ENCODE measurements at places on chromosomes 1 and 21.
A peak's percentile ranks its signal among the peaks of the same experiment; 100 is the strongest.

- no peak for DNase-seq
Measured at GRCh38 chr1:14726606-14727005, 128.1 kb downstream of the KAZN start.

- DNase-seq: peak; percentile 3
Measured at GRCh38 chr1:195715652-195716051, 892.6 kb downstream of the KCNT2 start.

GRCh38 chr1:182962554-182963115 lies 9.7 kb upstream of the SHCBP1L start:
- DNase-seq: peak; percentile 89

- no peak for DNase-seq
Measured at GRCh38 chr1:168419736-168420135, 124.1 kb downstream of the XCL2 start.

DNA sequence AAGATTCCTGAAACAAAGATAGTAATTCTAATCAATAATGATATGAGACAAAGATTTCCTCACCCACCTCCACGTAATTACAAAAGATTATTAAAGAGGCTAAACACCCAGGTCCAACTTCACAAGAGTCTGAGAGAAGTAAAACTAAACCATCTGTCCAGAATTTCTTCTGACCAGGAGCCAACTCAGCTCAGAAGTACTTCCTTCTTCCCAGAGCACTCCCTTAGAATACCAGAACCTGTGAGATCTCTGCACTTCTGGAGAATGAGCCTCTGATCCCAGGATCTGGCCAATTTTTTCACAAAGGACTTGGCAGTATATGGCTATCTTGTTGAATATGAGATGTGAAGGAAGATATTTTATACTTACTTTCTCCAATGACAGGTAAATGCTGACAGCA lies 120.6 kb upstream of the PALMD start:
- DNase-seq: no peak

DNA sequence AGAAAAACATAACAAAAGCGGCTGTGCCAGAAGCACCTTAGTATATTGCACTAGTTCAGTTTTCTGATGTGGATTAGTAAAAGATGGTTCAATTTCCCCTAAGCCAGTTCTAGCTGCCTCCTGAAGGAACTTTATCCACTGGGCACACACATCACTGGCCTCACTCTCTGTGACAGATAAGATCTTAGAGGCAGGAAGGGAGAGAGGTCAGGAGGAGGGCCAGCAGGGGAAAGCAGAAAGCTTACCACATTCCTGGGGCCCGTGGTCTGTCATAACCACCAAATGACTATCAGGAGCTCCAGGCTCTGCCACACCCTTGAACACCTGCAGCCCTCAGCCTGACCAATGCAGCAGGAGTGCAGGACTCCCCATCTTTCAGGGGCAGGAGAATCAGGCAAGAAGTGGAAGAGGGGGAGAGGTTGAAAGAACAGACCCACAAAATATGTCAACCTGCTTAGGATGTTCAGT lies 37.8 kb downstream of the LRRC71 start:
- peak; percentile 64 for DNase-seq

GRCh38 chr1:54577612-54578011 lies 29.6 kb downstream of the ACOT11 start:
- peak; percentile 46 for DNase-seq

DNA sequence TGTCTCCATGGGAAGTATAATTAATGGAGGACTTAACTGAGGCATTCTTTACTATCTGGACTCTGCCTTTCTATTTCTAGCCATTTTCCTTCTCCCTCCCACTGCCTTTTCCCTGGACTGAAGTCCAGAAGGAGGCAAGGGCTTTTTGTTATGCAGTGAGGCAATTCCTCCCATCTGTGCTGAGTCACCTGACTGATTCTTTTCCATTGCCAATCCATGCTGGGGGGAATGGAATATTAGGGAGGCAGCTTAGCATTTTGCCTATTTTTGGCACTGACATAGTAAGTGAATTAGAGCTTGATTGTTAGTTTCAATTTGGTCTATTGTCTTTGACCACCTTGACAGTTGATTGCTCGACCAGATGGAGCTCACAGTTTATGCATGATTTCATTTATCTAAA lies 1000.6 kb upstream of the PRMT6 start:
- no peak for DNase-seq

GRCh38 chr1:115308969-115309368 lies 29.1 kb downstream of the NGF start:
- no peak for DNase-seq

GRCh38 chr1:172917972-172918371 lies 132.8 kb downstream of the TNFSF18 start:
- DNase-seq: no peak

DNA sequence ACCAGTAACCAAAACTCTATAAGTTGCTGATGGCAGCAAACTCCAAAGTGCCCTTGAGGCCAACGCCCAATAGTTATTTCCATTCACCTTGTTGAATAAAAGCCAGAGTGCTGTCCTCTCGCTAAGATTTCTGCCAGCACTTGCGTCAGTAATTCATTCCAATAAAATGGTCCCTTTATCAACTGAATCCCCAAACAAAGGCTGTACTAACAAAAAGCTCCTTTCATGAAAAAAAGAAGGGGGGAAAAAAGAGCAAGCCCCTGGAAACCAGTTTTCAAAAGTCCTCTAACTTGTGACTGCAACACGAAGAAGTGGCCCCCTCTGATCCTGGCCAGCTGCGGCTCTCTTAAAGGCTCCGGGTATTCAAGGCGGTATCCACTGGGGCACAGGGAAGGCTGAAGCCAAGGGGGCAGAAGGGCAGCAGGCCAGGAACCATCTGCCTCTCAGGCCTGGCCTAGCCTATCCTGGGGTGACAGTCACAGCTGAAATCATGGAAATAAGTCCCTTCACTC lies 55.8 kb upstream of the ZNF326 start:
- no peak for DNase-seq

DNA sequence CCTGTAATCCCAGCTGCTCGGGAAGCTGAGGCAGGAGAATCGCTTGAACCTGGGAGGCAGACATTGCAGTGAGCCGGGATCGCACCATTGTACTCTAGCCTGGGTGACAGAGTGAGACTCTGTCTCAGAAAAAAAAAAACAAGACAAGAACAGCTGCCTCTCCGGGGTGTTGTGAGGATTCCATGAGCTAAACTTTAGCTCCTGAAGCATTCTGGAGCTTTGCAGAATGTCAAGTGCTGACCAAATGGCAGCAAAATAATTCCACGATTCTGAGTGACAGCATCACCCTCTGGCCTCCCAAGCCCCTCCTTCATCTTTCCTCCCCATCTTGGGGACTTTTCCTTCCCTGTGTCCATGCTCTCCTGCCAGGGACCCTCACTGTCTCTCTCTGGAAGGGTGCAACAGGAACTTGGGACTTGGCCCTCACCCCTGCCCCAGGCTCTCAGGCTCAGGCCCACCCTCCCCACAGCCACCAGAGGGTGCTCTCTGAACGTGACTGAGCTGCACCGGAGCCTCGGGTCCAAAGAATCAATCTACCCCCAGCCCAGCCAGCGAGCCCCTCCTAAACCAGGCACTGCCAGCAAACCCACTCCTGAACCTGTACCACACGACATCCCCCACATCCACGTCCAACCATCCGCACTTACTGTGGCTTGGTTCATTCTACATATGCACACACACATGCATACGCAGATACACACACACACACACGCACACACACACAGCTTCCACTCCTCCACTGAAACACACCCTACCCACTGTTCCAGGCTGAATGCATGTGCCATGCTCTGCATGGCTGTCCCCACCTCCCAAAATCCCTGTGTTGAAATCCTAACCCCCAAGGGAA lies 45.7 kb downstream of the ACOT7 start:
- DNase-seq: peak; percentile 77

DNA sequence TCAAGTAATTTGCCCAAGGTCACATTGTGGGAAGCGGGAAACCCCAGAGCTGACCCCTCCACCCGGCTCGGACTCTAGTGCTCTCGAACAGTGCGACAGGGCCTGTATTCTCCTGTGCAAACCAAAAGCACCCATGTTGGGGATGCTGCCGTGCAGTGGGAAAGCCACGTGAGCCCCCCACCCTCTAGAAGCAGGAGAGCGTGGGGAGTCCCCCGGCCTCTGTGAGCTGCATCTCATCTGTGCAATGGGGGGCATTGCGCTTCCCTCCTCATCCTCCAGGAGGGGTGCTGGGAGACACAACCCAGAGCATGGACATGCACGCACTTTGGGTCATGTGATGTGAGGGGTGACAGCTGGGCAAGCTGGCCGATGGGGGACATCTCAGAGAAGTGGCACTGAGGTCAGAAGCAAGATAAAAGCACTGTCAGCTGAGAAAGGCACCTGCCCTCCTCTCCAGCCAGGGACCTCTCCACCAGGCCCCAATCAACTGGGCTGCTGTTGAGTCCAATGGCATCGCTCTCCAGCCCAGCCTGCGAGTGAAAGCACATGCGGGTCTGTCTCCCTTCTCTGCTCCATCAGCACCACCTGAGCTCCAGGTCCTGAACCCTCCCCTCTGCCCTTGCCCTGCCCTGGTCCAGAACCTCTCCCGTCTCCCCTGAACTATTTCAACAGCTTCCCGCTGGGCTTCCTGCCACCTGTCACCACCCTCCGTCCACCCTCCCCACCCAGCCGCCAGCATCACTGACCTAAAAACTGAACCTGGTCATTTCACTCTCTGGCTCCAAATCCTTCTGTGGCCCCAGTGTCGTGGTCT lies 76.4 kb upstream of the IFFO2 start:
- no peak for DNase-seq

GRCh38 chr21:34886240-34887104 lies 162.6 kb downstream of the RUNX1 start:
- DNase-seq: peak; percentile 56

GRCh38 chr1:228342627-228343190 lies 63.9 kb downstream of the TRIM11 start:
- DNase-seq: no peak

- no peak for DNase-seq
Measured at GRCh38 chr1:181783208-181783607, 278.3 kb downstream of the ZNF648 start.

DNA sequence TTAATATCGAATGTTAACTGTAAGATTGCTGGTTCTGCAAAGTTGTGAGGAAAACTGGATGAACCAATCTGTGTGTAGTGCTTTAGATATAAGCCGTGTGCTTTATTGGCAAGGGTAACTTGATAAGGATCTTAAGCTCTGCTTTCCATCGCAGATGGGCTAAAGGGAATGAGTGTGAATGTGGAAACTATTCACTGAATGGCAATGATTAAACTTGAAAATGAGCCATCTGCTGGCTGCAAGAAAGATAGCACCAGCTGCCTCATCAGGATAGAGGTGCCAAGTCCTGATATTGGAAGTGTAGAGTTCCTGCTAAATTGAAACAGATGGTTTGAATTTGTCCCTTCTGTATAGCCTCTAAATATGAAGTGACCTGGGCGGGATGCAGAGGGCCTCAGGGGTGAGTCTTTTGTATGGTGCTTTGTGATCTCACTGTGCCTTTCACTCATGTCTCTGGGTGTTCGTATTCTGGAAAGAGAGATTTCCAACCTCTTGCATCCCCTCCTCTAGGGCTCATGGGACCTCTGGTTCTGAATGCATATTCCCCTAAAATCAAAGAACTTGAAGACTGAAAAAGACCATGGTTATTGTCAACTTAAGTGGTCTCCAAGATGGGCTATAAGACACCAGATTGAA lies 9.2 kb downstream of the FCRL3 start:
- peak; percentile 60 for DNase-seq

DNA sequence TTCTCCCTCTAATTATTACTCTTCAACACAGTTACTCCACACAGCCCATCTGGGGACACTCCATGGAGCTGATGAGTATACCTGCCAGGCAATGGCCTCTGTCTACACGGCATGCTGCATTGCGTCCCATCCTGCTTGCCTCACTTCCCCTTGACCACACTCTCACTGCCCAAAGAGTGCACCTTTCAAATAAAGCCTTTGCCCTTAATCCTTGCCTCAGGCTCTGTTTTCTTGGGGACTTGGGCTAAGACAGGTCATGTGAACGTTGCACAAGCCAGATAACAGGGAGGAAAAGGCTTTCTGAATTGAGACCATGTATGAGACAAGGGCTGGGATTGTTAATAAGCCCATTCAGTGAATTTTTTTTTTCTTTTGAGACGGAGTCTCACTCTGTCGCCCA lies 40.0 kb upstream of the SIM2 start:
- DNase-seq: no peak

DNA sequence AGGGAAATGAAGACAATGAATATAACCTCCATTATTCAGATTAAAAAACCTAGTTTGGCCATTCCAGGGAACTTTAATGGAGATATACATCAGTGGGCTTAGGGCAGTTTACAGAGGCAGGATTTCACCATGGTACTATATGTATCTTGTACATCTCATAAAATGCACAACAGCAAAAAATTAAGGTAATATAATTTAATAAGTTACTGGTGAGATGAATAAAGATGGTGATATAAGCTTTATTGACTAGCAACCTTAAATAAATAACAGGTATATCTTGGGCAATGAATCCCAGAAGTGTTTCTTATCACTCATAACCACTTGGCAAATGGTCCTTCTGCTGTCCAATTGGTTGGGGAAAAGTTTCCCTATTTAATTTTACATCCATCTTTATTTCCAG lies 29.0 kb downstream of the XCL1 start:
- DNase-seq: no peak

GRCh38 chr21:41390043-41390639 lies 28.3 kb downstream of the MX2 start:
- DNase-seq: no peak

- DNase-seq: no peak
Measured at GRCh38 chr1:33826711-33827110, 37.2 kb upstream of the HMGB4 start.

DNA sequence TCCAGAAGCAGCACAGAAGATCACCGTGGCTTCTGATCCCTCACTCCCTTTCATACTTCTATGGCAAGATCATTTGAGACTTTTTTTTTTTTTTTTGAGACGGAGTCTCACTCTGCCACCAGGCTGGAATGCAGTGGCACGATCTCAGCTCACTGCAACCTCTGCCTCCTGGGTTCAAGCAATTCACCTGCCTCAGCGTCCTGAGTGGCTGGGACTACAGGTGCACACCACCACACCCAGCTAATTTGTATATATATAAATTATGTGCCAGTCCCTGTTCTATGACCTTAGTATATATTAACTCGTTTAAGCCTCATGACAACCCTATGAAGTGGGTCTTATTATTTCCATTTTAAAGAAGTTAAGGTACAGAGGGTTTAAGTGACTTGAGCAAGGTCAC lies 298.5 kb downstream of the VAV3 start:
- DNase-seq: no peak

DNA sequence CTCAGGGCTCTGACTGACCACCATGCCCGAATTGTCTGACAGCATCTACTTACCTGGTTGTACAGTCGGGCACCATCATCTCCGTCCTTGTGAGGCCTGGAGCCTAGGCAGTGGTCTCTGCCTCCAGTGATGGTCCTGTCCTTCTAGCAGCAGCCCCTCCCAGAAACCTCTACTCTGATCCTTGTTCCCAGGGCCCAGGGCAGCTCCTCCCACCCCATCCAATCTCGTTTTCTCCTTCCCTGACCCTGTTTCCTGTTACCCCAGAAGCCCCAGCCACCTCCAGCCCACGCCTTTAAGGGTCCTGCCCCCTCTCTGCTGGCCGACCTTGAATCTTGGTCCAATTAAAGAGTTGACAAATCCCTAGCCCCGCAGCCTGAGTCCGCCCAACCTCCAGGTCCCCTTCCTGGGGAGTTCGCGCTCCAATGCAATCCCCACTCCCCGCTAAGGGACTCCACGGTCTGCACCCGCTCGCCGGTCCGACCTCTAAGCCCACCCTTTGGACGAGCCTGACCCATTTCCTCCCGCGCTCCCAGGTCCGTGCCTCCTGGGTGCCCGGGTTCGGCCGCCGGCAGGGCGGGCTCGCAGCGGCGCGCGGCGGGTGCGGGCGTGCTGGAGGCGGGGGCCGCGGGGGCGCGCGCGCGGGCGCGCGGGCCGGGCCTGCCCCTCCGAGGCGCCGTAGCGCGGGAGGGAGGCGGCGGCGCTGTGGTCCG lies at the start of gene B4GALT2:
Gene B4GALT2 (plus strand): TSS at position 660 of the 710 bp plus-strand sequence. CDS start 1,951 bp downstream, outside the sequence.
- peak; percentile 60 for DNase-seq

- DNase-seq: no peak
Measured at GRCh38 chr1:43799656-43800635, 92.6 kb downstream of the ST3GAL3 start.

Measured in hematopoietic multipotent progenitor cell treated with erythropoietin and hydrocortisone succinate and interleukin-3 and kit ligand, for 6 days (in vitro differentiated cells).